ENCODE measurements at places on chromosomes 6 and 20.

- DNase-seq, result no peak
Observed at GRCh38 chr6:133501675-133502270, 260.6 kb downstream of the EYA4 start.

GRCh38 chr20:40771848-40772511 lies 82.9 kb upstream of the MAFB start:
- DNase-seq, result no peak

DNA sequence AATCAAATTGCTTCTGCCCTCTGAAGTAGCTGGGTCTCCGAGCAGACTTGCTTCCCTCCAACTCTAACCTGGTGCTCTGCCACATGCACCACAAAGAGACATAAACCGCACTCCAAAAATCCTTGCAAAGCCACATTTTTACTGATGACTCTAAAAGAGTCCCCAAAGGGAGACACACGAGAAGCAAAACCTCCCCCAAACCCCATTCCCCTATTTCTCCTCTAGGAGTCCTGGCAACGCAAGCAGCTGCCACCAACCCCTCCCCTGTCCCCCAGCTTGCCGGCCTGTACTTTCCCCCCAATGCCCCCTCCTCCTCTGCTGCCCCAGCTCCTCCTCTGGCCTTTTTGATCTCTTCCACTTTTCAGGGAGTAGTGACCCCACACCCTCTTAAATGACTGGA lies 180.1 kb upstream of the ARID1B start:
- DNase-seq, result no peak

GRCh38 chr6:14682812-14683211 lies 563.1 kb upstream of the JARID2 start:
- DNase-seq, result no peak

GRCh38 chr6:159036673-159037072 lies 8.1 kb downstream of the TAGAP start:
- DNase-seq, result no peak

- no peak for DNase-seq
Observed at GRCh38 chr20:36396847-36397630, 90.9 kb downstream of the DLGAP4 start.

DNA sequence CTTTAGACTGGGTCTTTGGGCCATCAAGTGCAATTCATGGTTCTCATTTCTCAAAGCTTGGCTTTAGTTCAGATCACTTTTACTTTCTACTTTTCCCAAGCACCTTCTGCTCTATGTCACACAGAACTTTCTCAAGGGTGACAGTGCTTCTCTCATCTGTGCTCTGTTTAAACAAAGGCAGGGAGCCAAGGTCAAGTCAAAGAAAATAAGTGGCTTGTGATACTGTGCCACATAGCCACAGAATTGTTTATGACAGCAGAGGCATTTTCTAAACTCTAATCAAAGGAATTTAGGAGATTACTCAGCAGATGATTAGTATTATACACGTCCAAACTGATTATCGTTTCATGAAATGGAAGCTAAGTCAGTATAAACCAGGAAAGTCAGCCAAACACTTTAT lies 348.0 kb downstream of the HDGFL1 start:
- DNase-seq, result no peak

DNA sequence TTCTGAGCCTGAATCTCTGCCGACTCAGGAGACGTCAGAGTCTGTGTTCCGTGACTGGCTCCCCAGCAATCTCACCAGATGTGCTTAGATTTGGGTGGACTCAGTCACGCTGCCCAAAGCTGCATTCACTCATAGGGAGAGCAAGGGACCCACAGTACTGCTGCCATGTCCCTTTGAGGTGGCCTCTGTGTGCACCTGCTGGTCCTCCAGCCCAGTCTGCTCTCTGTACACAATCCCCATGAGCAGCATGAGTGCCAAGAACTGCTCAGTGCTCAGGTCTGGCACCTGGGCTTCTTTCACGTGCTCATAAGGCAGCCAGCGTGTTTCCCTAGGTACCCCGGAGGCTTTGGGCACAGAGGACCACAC lies 44.2 kb upstream of the TIAM2 start:
- DNase-seq, result no peak

GRCh38 chr6:13953061-13953705 lies 28.4 kb downstream of the RNF182 start:
- no peak for DNase-seq

DNA sequence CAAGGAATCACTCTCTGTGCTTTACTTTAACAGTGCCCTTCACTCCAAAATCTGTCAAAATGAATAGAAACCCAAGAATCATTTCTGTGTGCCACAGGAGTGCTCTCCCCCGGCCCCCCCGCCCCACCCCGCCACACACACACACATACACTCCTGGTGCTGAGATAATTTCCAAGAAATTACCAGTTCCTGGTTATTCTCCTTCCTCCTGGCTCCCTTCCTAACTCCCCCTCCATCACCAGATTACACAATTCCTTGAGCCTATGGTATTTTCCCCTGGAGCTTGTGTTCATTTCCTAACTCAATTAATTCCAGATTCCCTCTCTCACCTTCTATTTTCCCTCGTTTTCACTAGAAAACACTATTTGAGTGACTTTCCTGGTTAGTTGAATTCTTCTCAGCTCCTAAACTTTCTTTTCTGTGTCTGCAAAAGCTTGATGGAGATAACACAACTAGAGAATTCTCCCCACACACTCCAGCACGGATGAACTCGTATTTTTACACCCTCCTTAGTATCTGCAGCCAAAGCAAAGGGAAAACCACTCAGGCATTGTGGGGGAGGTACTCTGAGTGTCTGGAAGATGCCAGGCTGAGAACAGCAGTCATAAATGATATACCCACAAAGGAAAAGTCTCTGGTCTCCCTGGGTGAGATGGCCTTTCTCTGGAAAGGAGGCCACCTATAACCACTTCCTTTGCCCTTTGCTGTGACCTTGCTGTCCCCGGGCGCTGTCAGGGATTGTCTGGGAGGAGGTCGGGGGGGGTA lies 1.9 kb upstream of the SLC24A3 start:
- DNase-seq, result no peak

GRCh38 chr20:3716195-3716834 lies 3.9 kb upstream of the SIGLEC1 start:
- peak; percentile 69 for DNase-seq

- no peak for DNase-seq
Observed at GRCh38 chr6:25259756-25260155, 19.4 kb upstream of the CARMIL1 start.

DNA sequence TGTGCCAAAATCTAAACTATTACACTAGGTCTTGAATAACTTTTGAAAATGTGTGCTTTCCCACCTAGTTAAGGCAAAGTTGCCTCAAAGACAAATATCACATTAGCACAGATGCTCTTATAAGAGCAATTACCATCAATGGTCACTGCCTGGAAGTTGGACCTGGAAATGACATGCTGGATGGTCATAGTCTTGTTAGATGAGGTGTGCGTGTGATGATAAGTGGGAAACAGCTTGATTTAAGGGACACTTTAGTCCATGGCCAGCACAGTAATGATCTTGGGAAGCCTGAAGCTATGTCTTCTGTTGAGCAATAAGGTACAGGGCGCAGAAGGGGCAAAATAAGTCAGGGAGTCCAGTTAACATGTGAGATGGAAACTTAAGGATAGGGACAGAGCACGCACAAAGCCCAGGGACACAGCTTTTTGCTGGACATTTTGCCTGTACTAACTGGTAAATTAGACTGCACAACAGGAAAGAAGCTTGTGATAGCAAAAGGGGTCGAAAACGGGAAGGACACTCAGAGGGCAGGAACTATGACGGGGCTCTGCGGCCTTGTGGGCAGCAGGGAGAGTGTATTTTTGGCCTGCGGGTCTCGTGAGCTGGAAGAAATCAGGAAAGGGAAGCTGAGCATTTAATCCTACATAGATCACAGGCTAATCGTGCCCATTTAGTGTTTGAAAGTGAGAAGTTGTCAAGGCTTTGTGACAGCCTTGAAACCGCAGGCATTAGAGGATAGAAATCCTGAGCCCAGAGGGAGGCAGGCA lies 66.7 kb upstream of the BMP2 start:
- DNase-seq, result peak; percentile 3

DNA sequence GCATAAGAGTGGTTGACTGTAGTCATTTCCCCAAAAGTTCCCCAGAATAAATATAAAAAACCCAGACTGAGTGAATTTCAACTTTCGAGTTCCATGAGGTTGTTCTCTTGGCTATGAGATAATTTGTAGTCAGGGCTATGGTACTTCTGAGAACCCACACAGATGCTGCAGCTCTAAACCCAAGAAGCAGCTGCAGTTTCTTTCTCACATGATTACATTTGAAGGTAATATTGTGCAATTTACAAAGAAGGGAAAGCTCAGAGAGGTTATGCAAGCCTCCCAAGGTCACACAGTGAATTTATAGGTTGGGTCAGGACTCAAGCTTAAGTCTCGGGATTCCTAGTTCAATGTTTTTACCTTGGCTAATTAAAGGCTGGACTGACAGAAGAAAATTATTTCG lies 29.7 kb upstream of the CD93 start:
- no peak for DNase-seq

DNA sequence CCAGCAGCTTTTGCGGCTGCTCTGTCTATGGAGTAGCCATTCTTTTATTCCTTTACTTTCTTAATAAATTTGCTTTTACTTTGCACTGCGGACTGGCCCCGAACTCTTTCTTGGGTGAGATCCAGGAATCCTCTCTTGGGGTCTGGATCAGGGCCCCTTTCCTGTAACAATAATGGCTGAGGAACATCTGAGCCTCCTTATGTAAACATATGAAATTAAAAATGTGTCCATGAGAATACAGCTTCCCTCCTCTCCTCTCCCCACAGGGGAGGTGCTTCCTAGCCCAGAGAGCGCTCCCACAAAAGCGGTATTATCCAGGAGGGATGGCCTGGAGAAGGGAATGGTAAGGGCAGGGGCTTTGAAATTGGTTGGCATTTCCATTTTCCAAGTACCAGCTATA lies 81.1 kb downstream of the PSMG4 start:
- no peak for DNase-seq

DNA sequence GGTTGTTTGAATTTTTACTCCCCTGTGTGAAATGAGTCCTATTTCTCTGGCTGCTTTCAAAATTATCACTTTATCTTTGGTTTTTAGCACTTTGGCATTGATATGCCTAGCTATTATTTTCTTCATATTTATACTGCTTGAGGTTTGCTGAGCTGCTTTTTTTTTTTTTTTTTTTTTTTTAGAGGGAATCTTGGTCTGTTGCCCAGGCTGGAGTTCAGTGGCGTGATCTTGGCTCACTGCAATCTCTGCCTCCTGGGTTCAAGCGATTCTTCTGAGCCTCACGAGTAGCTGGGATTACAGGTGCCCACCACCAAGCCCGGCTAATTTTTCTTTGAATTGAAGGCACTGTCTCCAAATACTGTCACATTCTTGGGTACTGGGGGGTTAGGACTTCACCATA lies 40.6 kb downstream of the STXBP5 start:
- no peak for DNase-seq

- DNase-seq, result no peak
Observed at GRCh38 chr6:56407883-56408410, 160.6 kb upstream of the COL21A1 start.

- no peak for DNase-seq
Observed at GRCh38 chr6:14381829-14382677, 264.5 kb downstream of the CD83 start.

- no peak for DNase-seq
Observed at GRCh38 chr20:40547483-40548091, 141.4 kb downstream of the MAFB start.

- peak; percentile 27 for DNase-seq
Observed at GRCh38 chr6:84428300-84428907, 201.0 kb upstream of the CEP162 start.

DNA sequence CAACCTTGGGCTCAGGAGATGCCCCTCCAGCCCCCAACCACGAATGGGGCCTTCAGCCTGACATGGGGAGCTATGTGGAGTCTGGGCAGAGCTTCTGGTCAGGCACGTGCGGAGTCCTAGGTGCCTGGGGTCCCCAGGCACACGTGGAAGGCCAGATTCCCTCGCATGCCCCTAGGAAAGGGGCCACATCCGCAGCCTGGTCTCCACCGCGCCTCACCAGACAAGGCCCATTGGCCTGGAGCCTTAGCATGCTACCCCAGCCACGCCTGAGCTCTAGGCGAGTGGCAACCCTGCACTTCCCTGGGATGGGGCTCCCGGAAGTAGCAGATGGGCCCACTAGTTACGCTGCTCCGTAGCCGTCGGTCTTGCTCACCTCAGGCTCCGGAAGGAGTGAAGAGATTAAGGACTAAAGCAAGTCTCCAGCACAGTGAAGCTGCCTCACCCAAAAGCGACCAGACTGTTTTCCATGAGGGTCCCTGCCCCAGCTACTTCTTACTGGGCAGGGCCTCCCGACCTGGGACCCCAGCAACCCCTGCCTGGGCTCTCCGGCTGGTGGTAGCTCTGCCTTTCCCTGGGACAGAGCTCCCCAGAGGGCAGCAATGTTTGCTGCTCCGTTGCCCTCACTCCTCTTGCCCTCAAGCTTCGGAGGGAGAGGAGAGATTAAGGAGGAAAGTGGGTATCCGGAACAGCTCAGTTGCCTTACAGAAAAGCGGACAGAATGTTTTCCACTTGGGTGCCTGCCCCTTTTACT lies 93.2 kb upstream of the IMPG1 start:
- DNase-seq, result no peak

- DNase-seq, result peak; percentile 43
Observed at GRCh38 chr20:46688151-46689081, 828 bp downstream of the TP53RK start.

DNA sequence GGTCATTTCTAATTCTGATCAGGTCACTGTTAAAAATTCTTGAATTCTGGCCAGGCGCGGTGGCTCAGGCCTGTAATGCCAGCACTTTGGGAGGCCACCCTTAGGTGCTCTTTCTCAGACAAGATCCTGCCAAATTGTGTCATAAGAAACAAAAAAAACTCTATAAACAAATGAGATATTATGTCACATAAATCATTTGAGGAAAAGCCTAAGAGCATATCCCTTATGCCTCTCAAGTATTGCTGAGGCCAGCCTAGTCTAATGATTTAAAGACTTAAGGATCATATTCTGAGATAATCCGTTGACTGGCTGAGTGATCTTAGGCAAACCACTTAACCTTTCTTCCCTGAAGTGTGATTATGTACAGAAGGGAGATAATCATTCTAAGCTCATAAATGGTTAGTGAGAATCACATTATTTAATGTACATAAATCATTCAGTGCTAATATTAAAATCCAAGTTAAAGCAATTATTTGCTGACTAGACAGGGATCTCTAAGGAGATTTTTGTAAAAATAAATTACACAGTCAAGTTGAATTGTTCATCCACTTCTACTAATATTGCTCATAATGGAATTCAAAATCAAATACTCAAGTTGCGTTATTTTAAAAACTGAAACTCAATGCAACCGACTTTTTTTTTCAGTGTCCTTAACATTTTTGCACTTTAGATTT lies 365.4 kb downstream of the PHF3 start:
- DNase-seq, result no peak

DNA sequence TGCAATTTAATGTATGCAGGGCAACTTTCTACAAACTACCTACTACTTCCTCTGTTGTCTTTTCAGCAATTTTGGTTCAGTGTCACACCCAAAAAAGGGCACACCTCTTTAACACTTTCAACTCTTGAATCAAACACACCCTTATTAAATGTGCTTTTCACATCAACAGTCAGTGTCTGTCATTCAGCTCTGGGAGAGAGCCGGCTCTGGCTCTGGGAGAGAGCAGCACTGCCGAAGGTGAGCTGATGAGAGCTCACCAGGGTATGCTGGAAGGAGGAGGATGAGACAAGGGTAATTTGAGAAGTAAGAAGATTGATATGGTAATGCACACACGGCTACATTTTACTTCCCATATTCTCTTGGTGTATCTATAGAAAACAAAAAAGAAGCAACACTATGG lies 134.3 kb downstream of the RTN4IP1 start:
- peak; percentile 63 for DNase-seq

- DNase-seq, result no peak
Observed at GRCh38 chr6:166733900-166734299, 106.8 kb upstream of the RPS6KA2 start.
